ENCODE measurements at places on chromosomes 12 and 14.
A peak's percentile ranks its signal among the peaks of the same experiment; 100 is the strongest.

- DNase-seq = no peak
These were observed 17.5 kb downstream of the DYRK4 start for GRCh38 chr12:4579305-4580102.

GRCh38 chr12:130162267-130162666 lies at the start of gene FZD10:
Gene FZD10, plus strand, starts transcription at chr12:130162464. Its CDS starts 479 bp downstream, at chr12:130162943.
- DNase-seq = no peak

DNA sequence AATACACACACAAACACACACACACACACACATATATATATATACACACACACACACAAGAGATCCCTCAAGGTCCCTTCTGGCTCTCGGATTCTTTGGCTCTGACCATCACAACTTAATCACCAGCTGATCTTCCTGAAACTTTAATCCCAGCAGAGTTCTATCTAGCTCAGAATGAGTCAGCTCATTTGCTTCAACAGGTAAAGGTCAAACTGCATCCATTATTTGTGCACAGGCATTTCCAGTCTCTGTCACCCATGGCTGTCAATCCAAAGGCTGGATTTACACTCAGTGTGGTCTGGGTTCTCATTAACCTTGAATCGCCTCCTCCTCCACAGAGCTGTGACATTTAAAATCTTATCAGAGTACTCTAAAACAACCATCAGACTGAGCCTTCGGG lies 113.3 kb upstream of the TMPO start:
- no peak for DNase-seq

DNA sequence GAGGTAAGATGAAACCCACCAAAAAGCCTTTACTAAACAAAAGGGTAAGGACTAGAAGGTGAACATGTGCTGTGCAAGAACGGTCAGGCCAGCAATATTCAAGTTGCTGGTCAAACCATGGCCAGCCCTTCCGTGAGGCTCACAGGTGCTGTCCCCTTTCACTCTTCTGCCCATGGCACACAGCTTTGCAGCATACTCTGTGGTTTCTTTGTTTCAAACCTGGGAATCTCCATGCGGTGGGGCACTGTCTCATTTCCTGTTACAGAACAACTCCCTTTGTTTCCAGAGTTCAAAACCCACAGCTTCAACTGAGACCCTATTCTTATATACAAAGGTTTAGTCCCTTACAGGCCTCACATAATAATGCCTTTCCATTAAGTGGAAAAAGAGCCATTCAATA lies 1.7 kb upstream of the OVCH1 start:
- DNase-seq = no peak

DNA sequence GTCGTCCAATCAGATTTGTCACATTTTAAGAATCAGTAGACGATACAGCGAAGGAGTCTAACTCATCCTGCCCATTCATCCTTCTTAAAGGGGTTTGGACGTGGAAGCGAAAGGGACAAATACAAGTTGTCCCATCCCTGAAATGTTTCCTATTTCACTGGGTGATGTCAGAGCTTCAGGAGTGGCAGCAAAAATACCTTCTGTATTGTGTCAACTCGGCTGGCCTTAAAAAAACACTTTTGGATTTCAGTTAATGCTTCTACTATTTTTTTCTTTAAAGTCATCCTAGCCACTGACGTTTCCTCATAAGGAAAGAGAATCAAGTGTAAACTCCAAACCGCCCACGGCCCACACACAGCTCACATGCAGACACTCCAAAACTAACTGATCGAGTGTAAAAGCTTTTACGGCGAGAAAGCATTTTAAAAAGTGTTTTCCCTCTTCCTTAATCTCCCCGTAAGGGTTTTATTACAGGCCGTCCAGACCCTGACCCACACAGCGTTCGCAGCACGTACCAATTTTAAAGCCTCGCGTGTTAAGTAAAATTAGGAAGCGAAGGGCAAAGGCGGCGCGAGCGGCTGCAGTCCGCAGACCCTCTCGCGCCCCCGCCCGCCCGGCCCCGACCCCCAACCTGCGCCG lies 593 bp downstream of the CFL2 start:
- DNase-seq = peak; percentile 2

DNA sequence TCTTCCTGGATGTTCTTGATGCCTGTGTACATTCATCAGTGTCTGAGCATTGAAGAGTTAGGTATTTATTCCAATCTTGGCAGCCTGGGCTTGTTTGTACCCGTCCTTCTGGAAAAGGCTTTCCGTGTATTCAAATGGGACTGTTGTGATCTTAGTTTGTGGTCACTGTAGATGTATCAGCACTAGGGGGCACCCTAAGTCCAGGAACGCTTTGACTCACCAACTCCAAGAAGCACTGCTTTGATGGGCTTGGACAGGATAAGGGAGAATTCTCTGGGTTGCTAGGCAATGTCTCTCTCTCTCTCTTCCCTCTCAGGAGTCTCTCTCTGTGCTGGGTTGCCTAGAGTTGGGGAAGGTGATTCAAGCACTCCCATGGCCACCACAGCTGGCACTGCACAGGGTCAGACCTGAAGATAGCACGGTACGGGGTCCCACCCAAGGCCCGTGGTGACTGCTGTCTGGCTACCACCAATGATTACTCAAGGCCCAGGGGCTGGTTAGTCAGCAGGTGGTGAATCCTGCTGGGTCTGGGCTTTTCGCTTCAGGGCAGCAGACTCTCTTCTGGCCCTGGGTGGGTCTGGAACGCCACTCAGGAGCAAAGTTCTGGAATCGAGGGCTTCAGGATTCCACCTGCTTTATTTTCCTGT lies 211.1 kb upstream of the RGS6 start:
- no peak for DNase-seq

GRCh38 chr12:5948696-5949095 lies 3.6 kb upstream of the ANO2 start:
- DNase-seq = no peak

DNA sequence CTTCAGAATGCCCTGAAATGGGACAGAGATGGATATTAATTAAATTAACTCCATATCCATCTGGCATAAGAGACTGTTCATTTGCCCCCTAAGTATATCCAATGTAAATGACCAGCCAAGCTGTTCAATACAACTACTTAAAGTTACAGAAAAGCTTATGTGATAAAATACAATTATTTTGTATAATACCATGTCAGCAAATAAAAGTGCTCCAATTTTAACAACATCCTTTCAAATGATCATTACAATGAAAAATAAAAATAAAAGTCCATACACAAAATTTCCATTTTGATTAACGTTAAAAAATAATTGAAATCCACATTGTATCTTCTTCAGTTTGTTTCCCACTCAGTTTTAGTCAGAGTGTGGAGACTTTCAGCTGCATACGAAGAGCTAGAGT lies 5.7 kb downstream of the CLEC6A start:
- DNase-seq = no peak

- DNase-seq = no peak
These were observed 102.7 kb upstream of the ST8SIA1 start for GRCh38 chr12:22437031-22437806.

- no peak for DNase-seq
These were observed 11.9 kb downstream of the TMTC3 start for GRCh38 chr12:88153959-88154358.

DNA sequence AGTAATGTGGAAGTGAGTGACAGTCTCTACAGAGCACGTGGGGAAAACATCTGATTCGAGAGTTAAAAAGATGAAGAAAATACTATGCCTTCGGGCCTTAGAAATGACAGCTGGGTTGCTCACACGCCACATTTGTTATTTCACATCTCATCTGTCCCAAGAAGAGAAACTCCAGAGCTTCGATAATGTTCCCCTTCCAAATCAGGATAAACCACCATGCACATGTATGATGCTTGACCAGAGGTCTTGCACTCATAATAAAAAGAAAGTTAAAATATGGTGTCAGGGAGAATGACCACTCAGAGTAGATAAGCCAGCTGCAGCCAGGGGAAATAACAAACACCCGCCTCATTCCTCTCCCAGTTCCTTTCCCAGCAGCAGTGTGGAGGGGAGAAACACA lies 34.6 kb downstream of the NIN start:
- DNase-seq = no peak

GRCh38 chr12:936377-937345 lies 12.8 kb downstream of the RAD52 start:
- no peak for DNase-seq

DNA sequence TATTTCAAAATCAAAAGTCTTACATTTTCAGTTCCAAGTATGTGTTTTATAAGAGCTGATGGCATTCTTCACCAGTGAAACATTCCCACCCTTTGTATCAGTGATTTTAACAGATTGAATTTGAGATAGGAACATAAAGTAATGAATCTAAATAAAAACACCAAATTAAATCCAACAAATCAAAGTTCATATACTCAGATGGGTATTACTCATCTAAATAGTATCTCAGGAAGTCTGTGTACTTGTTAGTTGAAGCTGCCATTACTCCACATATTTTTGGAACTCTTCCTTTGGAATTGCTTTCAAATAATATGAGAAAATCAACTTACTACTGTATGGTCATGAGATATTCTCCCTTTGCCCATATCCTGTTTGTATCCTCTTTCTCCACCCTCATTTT lies 89.1 kb downstream of the MIA2 start:
- no peak for DNase-seq

- DNase-seq = no peak
These were observed 133.0 kb upstream of the FRMD6 start for GRCh38 chr14:51518711-51519110.

GRCh38 chr12:83739607-83740006 lies 1052.9 kb downstream of the TMTC2 start:
- DNase-seq = no peak

DNA sequence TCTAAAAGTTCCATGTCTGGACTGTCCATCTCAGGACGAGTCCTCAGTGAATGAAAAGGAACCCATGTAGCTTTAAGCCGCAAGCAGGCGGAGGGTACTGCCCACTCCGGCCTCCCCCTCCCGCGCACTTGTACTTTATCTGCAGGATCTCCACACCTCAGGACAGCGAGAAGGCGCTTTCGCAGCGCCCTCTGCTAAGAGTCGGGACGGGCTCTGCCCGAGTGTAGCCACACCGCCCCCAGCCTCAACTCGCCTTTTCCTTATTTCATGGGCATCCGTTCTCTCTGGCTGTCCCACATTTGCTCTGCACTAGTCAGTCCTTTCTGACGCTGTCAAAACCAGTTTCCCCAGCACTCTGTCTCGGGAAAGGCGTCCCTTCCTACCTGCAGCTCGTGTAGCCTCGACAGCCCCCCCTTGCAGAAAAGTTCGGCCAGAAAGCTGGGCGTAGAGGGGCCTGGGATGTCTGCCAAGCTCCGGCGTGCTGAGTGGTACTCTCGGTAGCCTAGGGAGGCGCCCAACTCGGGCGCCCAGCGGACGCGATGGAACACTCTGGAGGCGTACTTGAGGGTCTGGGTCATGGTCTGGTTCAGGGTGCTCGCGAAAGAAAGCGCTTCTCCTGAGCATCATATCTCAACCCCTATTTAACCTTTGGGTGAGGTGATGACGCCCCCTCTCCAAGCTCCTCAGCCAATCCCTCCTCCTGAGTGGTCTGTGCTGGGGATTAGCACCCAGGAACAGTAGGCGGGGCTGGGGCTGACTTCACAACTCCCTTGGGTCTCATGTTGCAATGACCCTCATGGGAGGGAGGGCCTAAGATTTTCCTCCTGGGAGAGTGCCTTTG lies at the start of gene CYP27B1:
CYP27B1 (minus strand) TSS at position 615 of the 841 bp plus-strand sequence; CDS start at position 578, 37 bp downstream.
- no peak for DNase-seq

GRCh38 chr12:129870796-129871195 lies 33.0 kb downstream of the TMEM132D start:
- DNase-seq = no peak

- DNase-seq = no peak
These were observed 31.8 kb downstream of the ATXN3 start for GRCh38 chr14:92074555-92074954.

- DNase-seq = no peak
These were observed 3.8 kb downstream of the MARS1 start for GRCh38 chr12:57491393-57492280.

DNA sequence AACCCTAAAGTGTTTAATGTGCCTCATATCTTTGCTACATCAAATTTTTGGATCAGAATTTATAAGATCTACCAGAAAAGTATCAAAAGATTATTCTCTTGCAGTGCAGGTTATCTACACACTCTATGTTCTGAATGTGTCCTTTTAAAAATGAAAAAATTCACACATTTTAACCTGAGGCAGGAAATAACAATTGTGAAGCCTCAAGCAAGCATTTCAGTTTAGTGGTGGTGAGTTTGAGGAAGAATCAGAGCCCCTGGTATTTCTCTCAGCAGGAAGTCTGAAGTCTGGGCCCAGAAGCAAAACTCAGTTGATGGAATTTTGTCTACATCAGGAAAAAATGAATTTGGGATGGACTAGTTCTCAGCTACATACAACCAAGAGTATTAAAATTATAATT lies 137.0 kb upstream of the PZP start:
- DNase-seq = no peak

DNA sequence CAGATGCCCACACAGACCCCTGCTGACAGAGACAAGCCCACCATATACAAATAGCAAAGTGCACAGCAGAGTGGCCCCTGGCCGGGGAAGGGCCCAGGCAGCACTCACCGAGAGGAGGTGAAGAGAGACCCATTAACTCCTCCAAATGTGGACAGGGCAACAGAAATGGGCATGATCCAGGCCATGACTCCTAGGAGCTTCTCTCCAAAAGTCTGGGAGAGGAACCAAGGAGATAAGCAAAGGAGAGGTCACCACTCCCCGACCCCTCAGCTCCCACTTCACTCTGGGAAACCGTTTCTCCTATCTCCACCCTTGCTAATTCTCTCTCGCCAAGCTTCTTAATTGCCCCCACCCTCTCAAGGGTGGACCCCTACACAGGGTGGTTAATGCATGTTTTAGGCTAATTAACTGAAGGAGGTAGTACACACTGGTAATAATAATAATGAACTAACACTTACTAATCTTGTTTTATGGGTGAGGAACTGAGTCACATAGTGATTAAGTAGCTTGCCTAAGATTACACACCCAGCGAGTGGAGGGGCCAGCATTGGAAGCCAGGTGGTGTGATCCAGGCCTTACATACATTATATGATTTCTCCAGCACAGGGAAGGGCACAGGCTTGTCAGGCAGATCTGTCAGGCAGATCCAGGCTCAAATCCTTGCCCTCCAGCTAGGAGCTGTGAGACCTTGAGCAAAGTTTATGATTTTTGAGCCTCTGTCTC lies 18.9 kb upstream of the CEBPE start:
- DNase-seq = no peak

DNA sequence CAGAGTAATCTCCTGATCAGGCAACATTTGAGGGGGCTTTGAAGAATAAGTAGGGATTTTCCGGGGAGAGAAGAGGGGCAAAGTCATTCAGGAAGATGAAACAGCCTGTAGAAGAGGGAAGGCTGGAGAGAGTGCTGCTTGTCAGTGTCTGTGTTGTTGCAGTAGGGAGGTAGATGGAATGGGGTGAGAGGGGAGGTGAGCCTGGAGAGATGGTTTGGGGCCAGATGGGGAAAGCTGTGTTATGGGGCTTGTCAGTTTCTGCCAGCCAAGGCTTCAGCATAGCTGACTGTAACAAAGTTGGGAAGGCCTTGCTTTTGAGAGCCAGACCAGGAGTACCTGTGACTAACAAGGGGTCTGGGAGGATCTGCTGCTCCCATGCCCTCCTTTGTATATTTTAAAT lies 18.0 kb downstream of the BICD1 start:
- DNase-seq = no peak

GRCh38 chr12:77667101-77667500 lies 163.6 kb upstream of the NAV3 start:
- DNase-seq = no peak
